ENCODE measurements at places on chromosomes 6 and 20.

- no peak for DNase-seq
These were observed 109.0 kb downstream of the RALGAPA2 start for GRCh38 chr20:20603339-20603990.

GRCh38 chr6:167290786-167291622 lies at the start of gene UNC93A:
Gene UNC93A (plus strand): TSS chr6:167291315. CDS start chr6:167291490, 175 bp downstream.
- no peak for DNase-seq

GRCh38 chr6:151617539-151617938 lies 123.7 kb downstream of the CCDC170 start:
- no peak for DNase-seq

- DNase-seq = no peak
These were observed 22.8 kb downstream of the SLC17A9 start for GRCh38 chr20:62975251-62975760.

GRCh38 chr6:27956941-27957340 lies at the start of gene OR2B6:
Gene OR2B6 (plus strand): TSS chr6:27957241. CDS start chr6:27957241, 0 bp downstream.
- no peak for DNase-seq

- no peak for DNase-seq
These were observed 117.7 kb upstream of the CCDC28A start for GRCh38 chr6:138655828-138656227.

GRCh38 chr6:32267035-32267434 lies 43.2 kb upstream of the NOTCH4 start:
- no peak for DNase-seq

DNA sequence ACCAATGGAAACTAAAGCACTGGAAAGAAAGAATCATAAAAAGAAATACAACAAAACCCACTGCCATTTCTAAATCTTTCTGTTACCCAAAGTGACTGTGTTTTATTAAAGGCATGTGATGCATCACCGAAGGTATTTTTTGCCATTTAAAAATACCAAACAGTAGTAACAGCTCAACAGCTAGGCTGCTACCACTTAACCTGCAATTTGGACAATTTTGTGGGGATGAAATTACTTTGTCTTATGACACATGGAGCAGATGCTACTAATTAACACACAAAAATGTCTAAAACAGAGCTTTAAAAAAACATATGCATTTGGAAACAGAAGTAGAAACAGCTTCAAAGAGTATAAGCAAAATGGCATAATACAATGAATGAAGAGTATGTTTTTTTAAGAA lies 97.4 kb downstream of the ATXN1 start:
- no peak for DNase-seq

All from ovary (tissue), 10 donors.